ENCODE measurements at places on chromosomes 1 and 21.

DNA sequence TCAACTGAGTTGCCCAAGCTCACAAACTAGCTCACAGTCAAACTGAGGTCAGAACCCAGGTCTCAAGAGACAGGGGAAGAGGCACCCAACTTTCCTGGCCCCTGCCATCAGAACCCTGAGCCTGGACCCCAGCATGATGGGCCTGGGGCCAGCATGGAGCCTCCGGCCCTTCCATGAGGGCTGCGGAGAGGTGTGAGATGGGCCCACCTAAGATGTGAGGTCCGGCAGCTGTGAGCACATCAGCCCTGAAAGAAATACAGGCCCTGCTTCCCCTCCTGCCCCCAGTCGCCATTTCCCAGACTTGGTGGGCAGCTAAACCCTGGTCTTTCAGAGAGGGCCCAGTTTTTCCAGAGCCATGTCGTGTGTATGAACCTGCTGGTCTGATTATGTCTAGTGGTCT is 30.6 kb downstream of the QSOX1 start:
- DNase-seq, result no peak

DNA sequence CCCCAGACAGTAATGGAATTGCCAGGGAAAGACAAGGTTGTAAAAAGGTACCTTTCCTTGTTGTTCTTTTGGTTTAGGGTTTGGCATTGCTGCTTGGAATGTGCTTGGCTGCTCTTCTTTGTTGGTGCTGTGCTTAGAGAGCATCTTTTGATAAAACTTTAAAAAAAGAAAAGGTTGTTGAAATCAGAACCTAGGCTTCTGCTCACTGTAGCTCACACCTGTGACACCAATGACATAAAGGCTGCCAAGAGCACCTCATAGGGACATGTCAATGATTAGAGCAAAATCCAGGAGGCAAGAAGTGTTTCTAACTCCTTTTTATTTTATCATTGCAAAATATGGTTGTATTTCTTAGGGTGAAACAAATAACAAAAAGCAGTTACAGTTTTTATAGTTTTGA is 28.9 kb downstream of the CLEC20A start:
- DNase-seq, result no peak

GRCh38 chr1:100721526-100722207 is 2.1 kb downstream of the VCAM1 start:
- no peak for DNase-seq

DNA sequence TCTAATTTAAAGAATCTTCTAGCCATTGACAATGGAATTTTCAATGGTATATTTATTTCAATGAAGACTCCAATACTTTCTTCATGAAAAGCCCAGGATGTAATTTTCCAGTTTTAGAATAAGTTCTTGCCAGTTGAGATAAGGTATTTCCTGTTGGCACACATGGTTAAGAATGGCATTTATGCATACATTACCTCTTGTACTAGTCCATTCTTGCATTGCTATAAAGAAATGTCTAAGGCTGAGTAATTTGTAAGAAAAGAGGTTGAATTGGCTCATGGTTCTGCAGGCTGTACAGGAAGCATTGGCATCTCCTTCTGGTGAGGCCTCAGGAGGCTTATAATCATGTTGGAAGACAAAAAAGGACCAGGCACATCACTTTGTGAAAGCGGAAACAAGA is 1179.6 kb downstream of the AMY1C start:
- DNase-seq, result no peak

DNA sequence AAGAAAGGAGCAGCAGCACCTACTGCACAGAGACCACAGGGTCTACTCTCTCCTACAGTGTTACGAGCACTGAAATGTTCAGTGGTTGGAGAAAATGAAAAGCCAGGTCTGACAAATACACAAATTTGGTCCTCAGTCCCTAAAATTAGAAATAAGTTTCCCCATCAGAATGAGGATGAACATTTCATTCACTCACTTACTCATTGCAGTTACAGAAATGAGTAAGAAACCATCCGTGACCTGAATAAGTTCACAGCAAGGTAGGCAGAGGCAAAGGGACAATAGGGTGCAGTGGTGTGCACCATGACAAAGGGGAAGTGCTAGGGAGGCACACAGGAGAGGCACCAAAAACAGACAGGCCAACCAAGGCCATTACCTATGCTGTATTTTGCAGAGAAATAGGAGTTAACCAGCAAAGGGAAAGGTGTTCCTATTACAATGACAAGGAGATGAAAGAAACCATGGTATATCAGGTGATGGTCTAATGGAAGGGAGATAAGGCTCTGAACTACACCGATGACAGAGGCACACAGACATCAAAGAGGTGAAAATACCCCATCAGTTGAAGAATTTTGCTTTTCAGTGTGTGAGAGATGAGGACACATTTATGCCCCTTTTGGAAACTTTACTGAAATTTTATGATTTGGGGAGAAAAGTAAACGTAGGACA is 29.4 kb downstream of the VAV3 start:
- no peak for DNase-seq
